ENCODE measurements at places on chromosomes 2 and 18. TPM values are rescaled to one million over a fixed set of nuclear protein-coding genes. Genes with fewer than 3 reads are reported as not detected.

The C2orf66 gene
- under 0.01 TPM for total RNA-seq

The AMER3 gene
- total RNA-seq: not detected

The FOXI3 gene
- total RNA-seq: not detected

The UPP2 gene
- not detected for total RNA-seq

The RAD51AP2 gene
- total RNA-seq: not detected

The PPP3R1 gene
- 27.1 TPM for total RNA-seq

The INO80C gene
- 20.2 TPM for total RNA-seq

The KLHL41 gene
- total RNA-seq: 0.19 TPM

The FSHR gene
- not detected for total RNA-seq

The NEURL3 gene
- not detected for total RNA-seq

The MAP2 gene
- total RNA-seq: 23.2 TPM

The C2orf81 gene
- 0.19 TPM for total RNA-seq

The SP9 gene
- total RNA-seq: not detected

The SERPINB11 gene
- total RNA-seq: not detected

The CABYR gene
- 4.1 TPM for total RNA-seq

The ERBB4 gene
- total RNA-seq: under 0.01 TPM

The UGT1A8 gene
- not detected for total RNA-seq

The STEAP3 gene
- total RNA-seq: 20.6 TPM

The ROCK1 gene
- 38.2 TPM for total RNA-seq

The GLS gene
- 143 TPM for total RNA-seq

The ST6GAL2 gene
- total RNA-seq: 0.57 TPM

The DOK6 gene
- total RNA-seq: under 0.01 TPM

The ATOH8 gene
- total RNA-seq: 13.2 TPM

The CAPN14 gene
- not detected for total RNA-seq

The REG3A gene
- total RNA-seq: not detected

The SERPINB13 gene
- not detected for total RNA-seq

The MAP3K19 gene
- not detected for total RNA-seq

The MARCHF7 gene
- total RNA-seq: 160 TPM

The OR6B2 gene
- total RNA-seq: not detected

The RPRM gene
- total RNA-seq: not detected
